Astrocyte of the hippocampus (primary cell): ENCODE measurements at places on chromosomes 2 and 18.

GRCh38 chr2:141611981-141612380 lies 518.8 kb downstream of the LRP1B start:
- DNase-seq = peak; percentile 17

GRCh38 chr2:174577967-174578589 lies 19.5 kb downstream of the WIPF1 start:
- peak; percentile 72 for DNase-seq

- no peak for DNase-seq
Measured at GRCh38 chr2:18993756-18994338, 364.6 kb downstream of the OSR1 start.

GRCh38 chr2:3741396-3741795 lies 38.0 kb downstream of the DCDC2C start:
- DNase-seq = no peak

GRCh38 chr2:157364257-157364974 lies 38.8 kb upstream of the ERMN start:
- no peak for DNase-seq

- no peak for DNase-seq
Measured at GRCh38 chr2:20216130-20217025, 8.6 kb downstream of the SDC1 start.

GRCh38 chr2:237661799-237662328 lies 34.5 kb downstream of the LRRFIP1 start:
- no peak for DNase-seq

DNA sequence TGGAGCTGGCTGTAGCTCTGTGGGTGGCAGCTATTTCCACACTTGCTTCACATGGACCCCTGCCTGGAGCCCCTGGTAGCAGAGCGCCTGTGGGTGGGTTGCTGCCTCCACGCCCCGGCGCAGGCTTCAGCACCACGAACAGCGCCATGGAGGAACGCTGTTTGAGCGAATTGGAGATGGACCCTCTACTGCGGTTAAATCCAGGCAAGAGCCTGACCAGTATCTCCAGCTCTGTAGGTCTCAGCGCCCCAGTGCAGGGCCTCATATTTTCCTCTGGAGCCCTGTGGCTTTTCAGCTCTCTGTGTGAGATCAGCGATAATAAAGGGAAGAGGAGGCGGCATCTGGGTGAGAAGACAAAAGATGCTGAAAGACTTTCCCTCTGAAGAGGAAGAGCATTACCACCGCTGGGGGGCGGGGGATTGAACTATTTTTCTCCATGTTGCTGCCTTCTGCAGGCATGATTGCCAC lies 12.0 kb downstream of the ONECUT2 start:
- DNase-seq = peak; percentile 69

DNA sequence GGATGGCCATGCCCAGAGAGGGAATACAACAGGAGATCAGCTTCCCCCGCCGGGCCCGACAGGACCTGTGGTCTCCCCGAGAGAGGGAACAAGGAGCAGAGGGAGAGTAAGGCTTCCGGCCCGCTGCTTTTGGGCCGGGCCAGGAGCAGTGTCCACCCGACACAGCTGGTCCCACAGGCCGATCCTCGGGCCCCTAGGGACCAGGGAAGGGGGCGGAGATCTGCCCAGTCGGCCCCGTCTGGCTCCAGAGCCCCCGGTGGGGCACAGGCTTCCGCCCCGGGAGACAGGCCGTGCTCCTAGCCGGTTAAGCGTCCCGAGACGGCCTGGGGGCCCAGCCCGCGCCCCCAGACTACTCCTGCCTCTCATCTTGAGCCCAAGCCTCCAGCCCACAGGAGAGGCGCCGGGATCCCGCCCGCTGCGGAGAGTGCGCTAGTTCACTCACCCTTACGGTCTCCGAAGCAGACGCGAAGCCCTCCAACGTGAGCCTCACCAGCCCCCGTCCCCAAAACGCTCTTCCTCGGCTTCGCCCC lies at the start of gene MCFD2:
Gene MCFD2 (minus strand): TSS at position 526 of the 530 bp plus-strand sequence. CDS start 6,635 bp downstream, outside the sequence.
- DNase-seq = no peak

DNA sequence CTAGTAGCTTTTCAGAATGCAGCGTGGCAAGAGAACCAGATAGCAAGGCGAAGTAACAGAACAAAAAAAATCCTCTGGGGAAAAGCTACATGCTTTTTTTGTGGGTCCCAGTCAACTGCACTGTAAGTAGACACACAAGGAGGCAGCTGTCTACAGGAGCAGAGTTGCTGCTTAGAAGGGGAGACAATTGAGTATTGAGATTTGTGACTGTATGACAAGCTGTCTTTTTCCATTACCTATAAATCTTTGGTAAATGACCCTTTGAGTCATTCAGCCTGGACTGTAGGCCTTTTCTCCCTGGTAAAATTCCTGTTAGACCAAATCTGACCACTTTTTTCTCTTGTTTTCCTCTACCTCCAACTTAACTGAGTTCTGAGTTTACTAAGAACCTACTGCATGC lies 144.1 kb upstream of the FOSL2 start:
- DNase-seq = no peak

- DNase-seq = no peak
Measured at GRCh38 chr2:64318476-64318748, 135.6 kb upstream of the LGALSL start.
